Activated T-cell treated with anti-CD3 and anti-CD28 coated beads, Interleukin-2, amount 50 U/mL, for 4 hours (primary cell): ENCODE measurements at places on chromosomes 7 and 10.

DNA sequence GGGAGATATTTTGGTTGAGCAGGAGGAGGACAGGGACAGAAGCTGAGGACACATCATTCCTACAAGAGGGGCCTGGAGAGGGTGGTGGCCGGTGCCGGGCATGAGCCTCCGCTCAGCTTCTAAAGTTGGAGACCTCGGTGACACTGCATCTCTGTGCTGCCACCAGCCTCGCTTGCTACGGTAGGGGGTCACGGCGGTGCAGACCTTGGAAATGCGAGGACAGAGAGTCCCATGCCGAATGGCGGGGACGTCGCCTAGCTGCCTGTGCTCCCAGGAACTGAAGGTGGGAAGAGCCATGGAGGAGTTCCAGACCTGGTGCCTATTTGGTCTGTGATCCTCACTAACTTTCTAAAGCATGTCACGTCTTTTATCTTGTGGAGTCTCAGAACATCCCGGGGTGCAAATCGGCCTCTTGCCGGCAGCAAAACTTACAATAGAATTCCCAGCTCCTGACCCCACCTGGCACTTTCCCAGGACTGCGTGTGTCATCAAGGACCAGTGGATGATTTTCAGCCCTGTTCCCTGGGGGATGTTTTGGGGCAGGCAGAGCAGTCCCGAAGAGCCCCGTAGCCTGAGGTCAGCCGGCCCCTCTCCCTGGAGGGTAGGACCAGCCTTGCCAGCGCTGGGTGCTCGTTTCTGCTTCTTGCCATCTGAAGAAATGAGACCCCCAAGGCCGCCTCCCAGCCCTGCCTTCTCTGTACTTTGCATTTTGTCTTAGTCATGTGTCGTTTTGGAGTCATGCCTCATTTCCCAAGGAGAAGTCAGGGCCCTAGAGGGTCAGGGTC, 205.8 kb upstream of the SHH start:
- DNase-seq, result no peak

DNA sequence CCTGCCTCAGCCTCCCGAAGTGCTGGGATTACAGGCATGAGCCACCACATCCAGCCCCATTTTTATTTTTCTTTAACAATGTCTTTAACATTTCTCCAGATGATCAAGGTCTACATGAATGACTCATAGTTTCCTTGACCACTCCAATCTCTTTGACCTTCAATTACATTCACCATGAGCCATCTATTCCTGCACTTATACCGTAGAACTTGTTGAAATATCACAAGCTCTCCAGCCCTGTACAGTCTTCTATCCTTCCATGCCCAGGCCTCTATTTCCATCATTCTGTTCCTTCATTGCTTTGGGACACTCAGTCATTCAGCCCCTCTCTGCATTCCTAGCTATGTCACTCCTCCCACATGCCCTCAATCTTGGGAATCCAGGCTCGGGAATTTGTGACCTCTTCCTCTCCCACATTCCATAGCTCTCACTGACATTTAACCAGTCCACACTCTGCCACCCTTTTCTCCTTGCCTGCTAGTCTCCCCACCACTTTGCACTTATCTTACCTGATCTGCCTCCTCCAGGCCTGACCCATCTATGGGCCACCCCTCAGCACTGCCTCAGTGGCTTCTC, 151.8 kb upstream of the STK17A start:
- DNase-seq, result no peak

DNA sequence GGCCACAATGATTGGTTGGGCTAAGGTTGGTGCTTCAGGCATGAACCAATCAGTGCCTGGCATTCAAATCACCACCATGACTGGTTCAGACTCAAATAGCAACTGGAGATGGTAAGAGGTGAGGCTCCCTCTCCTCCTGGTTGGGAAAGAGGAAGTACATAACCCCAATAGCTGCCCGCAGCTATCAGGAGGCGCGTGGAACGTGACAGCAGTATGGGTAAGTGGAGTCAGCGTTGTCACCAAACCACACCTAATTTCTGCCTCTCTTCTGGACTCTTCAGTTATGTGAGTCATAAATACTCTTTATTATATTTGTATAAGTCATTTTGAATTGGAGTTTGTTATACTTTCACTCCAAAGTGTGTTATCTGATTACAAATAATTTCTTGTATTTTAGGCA, 17.9 kb upstream of the ITGA8 start:
- no peak for DNase-seq

GRCh38 chr10:62870866-62871265, 54.7 kb upstream of the EGR2 start:
- no peak for DNase-seq

DNA sequence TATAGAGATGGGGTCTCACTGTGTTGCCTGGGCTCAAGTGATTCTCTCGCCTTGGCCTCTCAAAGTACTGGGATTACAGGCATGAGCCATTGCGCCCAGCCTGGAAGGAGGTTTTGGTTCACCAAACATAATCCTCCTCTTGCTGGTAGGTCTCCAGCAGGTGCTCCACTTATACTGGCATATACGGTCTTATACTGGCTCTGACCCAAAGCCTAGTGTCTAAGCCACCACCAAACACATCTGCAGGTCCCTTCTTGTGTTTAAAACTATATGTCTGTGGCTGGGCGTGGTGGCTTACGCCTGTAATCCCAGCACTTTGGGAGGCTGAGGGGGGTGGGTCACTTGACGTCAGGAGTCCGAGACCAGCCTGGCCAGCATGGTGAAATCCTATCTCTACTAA, 5.4 kb downstream of the MBLAC1 start:
- DNase-seq, result no peak

- no peak for DNase-seq
Measured at GRCh38 chr7:91169830-91170191, 94.4 kb upstream of the FZD1 start.

- no peak for DNase-seq
Measured at GRCh38 chr7:122887198-122887597, 938 bp upstream of the CADPS2 start.

DNA sequence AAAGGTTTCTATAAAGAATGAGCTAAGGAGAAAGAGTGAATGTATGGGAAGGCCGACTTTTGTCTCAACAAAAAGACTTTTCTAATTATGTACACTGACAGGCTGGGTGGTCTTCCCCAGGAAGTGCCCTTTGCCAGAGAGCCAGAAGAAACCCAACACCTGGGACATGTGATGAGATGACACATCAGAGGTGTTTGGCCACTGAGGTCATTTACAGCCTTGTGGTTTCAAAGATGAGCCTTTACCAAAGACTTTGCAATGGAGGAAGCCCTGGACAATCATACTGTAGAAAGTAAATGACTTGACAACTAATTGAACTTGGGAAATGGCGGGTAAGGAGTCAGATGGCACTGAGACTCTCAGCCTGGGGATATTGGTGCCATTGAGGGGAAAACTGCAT, 3.4 kb upstream of the NRG3 start:
- no peak for DNase-seq

DNA sequence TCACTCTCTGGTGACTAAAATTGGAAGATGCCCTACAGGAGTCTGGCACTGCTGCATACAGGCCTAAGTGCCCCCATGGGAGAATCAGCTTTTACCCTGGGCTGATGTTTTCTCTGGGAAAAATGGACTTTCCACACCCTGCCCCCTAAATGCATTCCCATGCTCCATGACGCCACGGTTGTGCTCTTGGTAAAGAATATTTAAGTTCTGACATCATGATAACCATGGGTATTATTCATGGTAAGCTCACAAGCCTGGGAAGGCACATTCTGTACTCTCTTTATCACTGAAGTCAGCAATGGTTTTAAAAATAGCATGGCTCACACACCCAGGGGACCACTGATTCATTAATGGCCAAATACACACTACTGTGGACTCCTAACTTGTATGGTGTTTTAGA, 43.4 kb downstream of the HIPK2 start:
- DNase-seq, result no peak

DNA sequence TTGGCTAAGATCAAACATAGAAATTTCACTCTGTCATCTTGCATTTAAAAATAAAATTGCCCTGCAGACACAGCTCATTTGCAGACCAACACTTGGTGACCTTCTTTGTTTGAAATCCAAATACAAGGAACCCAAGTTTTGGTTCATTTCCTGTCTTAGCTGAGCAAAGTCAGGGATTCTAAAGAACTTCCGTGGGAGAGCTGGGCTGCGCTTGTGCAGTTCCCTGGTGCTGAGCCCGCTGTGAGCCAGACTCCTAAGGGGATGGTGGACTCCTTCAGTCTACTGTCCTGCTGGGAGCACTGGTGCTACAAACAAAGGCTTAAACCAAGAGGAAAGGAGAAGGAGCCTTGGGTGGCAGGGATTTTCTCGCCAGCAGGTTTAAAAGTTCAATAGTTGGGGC, 60.0 kb downstream of the MYOF start:
- DNase-seq, result no peak

DNA sequence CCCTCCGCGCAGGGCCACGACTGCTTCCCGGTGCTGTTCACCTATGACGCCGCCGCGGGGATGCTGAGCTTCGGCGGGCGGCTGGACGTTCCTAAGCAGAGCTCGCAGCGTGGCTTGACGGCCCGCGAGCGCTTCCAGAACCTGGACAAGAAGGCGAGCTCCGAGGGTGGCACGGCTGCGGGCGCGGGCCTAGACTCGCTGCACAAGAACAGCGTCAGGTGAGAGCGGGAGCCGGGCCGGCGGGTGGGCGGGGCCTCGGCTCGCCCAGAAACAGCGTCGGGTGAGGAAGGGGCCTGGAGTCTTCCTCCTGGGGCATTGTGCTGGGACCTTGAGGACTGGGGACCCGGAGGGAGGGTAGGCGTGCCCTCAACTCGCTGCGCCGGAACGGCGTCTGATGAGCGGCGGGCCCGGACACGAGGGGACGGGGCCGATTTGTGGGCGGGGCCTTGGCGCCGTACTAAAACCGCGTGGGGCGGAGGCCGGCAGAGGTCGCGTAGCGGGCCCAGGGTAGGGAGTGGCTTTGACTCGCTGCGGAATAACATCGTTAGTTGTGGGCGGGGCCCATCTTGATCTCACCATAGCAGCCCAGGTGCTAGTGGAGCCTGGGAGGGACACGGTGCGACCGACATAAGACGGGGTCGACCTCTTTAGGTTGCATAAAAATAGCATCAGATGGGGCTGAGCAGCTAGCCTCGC, 15.6 kb downstream of the PDAP1 start:
- DNase-seq, result peak; percentile 77

DNA sequence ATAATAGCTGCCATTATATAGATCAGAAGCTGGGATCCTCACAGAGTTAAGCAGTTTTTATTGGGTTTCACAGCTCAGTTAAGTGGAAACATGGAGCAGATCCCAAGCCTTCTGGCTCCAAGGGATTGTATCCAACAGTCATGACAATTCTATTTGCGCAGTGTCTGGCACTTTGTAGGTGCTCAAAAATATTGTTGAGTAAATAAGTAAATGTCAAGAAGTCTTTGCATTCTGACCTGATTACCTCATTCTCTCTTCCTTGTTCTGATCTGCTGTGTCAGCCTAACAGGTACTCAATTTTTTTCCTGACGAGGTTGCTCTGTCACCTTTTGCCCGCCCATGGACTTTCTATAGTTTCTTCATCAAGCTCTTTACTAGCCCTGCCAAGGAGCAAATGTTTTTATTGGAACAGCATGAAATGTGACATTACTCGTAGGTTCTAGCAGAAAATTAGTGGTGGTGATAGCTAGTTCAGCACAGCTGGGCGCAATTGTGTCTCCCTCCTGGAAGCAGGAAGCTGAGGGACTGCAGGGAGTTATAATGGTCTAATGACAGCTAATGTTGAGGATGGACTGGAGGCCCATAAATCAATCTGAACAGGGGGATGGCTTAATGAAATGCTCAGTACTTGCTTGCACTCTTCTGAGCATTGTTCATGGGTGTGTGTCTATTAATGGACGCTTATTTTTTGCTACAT, 680.2 kb downstream of the CCSER2 start:
- no peak for DNase-seq

- DNase-seq, result no peak
Measured at GRCh38 chr7:80635998-80636397, 2.4 kb upstream of the CD36 start.

DNA sequence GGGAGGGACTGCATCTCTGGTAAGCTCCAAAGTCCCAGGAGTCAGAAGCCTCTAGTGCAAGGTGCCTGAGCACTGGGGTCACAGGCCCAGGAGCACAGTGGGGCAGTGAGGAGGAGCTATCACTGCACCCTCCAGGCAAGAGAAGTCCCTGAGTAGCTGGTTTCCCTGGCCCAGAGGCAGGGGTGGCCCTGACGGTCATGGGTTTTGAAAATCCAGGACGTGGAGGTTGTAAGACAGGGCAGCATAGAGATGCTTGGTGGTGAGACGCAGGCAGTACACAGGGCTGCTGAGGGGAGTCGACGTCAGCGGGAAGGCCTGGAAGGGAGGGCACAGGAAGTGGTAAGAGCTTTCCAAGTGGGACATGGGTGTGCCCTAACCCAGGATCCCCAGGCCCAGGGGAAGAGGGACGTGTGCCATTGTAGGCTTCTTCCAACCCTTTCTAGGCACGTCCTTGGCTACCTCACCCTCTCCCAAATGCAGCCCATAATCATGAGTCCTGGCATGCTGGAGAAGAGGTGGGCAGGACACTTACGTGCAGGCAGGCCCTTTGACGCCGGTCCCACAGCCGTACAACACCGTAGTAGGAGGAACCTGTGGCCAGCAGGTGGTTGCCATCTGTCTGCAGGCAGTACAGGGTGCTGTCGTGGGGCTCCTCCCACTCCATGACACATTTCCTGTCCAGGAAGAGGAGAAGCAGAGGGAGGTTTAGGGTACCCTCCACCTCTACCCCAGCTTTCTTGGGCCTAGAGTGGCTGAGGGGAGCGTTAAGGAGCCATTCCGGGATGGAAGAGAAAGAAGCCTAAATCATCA, 23.2 kb downstream of the DPCD start:
- no peak for DNase-seq

GRCh38 chr7:22660732-22661131, 66.3 kb upstream of the IL6 start:
- DNase-seq, result no peak

DNA sequence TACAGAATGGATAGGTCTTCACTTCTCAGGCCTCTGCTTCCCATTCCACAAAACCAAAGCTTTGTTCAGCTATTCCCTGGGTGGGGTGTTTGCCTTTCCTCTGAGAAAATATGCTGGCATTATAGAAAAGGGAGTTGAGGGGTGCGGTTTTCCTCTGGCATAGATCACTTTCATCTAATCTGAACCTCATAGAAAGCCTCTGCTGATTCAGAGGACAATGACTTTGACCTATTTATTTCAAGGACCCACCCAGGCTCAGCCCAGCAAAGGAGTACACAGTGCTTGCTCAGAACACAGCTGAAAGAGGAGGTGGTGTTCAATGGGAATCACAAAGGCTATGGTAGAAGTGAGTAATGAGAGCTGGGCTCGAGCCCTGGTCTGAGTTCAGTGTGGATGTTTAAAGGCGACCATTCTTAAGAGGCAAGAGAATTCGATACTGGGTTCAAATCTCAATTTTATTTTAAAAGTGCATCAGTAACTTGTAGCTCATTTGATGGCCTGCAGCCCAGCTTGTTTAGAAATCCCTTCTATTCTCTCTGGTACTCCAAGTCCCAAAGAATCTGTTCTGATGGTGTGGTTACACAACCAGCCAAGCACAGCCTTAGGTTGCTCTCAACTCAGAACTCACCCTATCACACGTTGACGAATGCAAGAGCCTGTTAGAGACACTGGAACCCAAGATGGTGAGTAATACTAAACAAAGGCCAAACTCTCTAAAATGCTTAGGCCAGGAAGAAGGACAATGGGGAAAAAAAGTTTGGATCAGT, 1012.8 kb downstream of the LRMDA start:
- no peak for DNase-seq
